ENCODE measurements at places on chromosomes 12 and 14.

- DNase-seq: no peak
These were observed 423.2 kb downstream of the ATP23 start for GRCh38 chr12:58364389-58365086.

DNA sequence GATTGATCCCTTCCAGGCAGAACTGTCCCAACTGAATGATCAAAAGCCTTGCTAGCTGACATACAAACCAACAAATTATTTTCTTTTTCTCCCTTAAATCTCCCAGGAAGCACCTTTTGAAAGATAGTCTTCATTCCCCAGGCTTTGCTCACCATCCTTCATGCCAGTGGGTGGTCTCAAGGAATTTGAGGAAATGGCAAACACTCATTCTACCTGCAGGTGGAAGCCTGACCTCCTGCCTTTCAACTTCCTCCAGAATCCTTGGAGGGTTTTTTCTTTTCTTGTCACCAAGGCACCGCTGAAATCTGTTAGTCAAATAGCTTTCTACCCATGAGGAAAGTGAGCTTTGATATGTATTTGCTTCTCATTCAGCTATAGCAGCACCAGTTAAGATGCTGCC lies 128.5 kb downstream of the WIF1 start:
- DNase-seq: no peak

DNA sequence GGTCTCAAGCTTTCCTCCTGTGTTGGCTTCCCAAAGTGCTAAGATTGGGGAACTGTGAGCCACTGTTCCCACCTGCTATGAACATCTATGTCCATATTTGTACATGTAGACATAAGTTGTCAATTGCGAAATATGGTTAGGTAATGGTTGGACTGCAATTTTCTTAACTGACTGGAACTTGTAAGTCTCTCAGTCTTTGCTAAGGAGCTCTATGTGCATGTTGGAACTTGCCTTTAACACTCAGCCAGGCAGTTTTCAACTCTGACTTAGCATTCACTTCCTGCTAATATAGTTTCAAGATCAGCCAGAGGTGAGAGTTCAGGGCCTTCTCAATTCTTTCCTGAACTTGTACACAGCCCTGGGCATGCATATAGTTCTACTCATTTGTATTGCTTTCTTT lies 44.5 kb upstream of the EEA1 start:
- peak; percentile 19 for DNase-seq

GRCh38 chr12:44370982-44371381 lies 505.1 kb downstream of the NELL2 start:
- DNase-seq: no peak

GRCh38 chr12:8014836-8015235 lies 17.7 kb upstream of the FOXJ2 start:
- DNase-seq: no peak

DNA sequence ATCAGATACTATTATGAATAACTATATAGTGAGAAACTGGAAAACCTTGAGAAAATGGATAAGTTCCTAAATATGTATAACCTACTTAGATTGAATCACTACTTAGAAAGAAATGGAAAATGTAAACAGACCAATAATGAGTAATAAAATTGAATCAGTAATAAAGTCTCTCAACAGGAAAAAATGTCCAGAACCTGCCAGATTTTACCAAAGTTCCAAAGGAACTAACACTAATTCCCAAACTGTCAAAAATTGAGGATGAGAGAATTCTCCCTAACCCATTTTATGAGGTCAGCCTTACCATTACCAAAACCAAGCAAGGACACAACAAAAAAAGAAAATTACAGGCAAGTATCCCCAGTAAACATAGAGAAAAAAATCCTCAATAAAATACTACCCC lies 272.0 kb downstream of the RPAP3 start:
- no peak for DNase-seq

- peak; percentile 38 for DNase-seq
These were observed 380.4 kb upstream of the DDHD1 start for GRCh38 chr14:53533384-53533970.

DNA sequence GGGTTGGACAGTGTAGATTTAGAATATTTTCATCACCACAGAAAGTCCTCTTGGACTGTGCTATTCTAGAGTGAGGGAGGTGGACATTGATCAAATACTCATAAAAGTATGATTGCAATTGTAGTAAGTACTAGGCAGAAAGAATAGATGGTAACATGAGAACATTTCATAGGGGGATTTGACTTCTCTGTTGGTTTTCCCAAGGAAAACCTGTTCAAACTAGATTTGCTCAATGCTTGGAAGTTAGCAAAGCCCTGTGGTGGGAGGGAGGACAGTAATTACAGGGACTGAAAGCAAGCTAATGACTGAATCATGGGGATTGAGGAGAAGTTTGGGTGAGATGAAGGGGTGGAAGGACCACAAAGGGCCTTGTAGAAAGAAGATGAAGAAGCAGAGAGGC lies 24.4 kb upstream of the EID3 start:
- no peak for DNase-seq

- no peak for DNase-seq
These were observed 29.1 kb downstream of the SOCS2 start for GRCh38 chr12:93601591-93601990.

DNA sequence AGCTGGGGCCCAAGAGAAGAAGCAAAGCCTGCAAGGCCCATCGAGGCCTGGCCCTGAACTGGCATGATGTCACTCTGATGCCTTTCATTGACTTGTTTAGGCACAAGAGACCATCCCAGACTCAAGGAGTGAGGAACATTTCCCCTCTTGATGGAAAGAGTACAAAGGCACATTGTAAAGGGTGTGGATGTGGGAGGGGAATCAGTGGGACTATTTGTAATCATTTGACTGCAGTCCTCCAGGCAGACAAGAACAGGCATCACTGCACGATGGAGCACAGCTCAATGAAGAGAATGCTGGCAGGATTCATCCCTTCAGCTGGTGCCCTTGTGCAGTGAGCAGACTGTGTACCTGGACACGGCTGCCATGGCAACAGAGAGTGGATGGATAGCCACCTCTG lies 87.9 kb downstream of the LGMN start:
- no peak for DNase-seq

- peak; percentile 32 for DNase-seq
These were observed 8.9 kb downstream of the VAMP1 start for GRCh38 chr12:6461401-6462233.

- DNase-seq: no peak
These were observed 50.7 kb downstream of the A2M start for GRCh38 chr12:9064815-9065606.

DNA sequence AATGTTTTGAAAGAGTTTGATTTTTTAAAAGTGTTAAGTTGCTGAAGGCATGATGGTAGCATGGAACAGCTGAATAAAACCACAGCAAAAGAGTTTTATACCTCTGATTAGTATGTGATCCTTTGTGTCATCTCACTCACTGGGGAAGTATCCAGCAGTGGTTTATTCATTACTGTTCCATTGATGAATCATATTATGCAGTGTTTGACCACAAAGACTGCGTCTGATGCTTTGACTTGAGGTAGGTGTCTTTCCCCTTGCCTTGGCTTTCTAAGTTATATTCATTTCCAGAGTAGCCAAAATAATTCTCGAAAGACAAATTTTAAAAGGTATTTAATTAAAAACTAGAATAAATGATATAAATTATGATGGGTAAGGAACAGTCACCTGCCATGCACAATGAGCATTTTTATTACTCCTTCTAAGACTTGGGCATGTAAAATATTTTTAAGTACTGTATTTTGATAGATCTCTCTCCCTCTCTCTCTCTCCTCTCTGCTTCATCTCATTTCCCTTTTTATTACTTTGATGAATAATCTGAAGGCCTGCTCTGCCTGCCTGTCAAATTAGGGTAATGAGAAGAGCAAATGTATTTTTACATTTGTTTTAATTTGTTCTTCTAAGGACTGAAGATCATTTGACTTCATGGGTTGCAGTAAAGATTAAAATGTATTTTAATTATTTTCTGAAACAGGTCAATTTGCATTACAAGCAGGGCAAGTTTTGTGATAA lies 164.9 kb downstream of the NAV3 start:
- no peak for DNase-seq

- no peak for DNase-seq
These were observed 11.5 kb upstream of the PRKAG1 start for GRCh38 chr12:49030119-49030518.

DNA sequence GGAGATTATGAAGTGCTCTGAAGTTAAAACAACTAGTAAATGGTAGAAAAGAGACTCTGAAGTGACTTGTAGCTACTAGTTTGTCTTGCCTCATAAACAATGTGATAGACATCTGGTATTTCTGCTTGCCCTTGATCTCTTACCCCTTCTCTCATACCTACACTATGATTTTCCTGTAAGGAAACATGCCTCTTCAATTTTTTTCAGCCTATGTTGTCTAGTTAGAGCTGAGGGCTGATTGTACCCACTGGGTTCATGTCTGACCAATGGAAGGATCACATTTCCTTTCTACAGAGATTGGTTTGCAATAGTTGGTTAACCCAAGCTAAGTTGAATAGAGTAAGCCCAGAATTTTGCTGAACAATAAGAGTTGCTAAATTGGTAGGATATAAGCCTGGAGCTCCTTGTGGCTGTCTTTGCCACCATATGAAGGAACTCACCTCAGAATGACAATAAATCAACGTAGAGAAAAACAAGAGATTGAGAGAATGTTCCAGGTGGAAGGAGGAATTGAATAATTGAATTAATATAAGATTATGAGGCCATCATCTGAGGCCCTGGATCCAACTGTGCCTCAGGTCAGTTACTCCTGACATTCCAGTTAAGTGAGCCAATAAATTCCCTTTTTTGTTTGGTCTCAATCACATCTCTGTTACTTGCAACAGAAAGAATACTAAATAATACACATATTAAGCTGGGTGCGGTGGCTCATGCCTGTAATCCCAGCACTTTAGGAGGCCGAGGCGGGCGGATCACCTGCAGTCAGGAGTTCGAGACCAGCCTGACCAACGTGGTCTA lies 346.4 kb downstream of the ZFP36L1 start:
- DNase-seq: no peak

- DNase-seq: no peak
These were observed 6.5 kb downstream of the TMBIM4 start for GRCh38 chr12:66163289-66163688.

DNA sequence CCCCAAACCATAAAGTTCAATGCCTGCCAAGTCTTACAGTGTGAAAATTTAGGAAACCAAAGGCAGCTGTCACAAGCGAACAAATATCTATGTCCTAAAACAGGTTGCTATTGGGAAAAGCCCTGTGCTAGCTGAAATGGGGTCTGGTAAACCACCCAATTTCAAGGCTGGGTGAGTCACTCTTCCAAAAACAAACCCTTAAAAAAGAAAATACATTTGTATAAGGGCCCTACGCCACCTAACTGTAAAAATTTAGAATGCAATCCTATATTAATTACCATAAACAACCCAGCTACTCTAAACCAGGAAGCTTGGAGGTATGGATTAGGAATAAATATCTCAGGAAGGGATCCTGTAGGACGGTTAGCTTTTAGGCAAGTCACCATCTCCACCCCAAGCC lies 32.1 kb downstream of the PRMT8 start:
- peak; percentile 9 for DNase-seq

DNA sequence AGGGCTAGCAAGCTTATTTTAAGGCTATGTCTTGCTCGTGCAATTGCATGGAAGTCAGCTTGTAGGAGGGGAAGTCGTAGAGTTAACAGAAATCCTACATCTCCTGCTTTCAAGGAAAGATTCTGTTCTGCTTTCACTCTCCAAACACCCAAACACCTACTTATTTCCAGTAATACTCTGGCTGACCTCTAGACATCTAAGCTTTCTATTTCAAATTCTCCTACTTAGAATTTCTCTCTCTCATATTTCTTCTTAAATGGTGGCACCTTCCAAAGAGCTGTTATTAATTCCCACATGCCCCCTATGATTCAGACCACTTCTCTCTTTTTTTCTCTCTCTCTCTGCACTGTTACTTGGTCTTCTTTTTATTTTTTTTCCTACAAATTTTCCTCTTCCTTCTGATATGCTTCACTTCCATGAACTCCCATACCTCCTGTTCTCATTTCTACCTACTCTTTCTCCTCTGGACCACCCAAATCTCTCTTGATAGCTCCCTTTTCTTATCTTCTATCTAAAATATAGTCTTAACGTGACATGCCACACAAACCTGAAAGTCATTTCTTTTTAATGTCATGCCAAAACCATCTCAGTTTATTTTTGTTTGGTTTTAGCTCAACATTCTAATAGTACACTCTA lies 90.8 kb downstream of the RPS6KA5 start:
- peak; percentile 71 for DNase-seq

- no peak for DNase-seq
These were observed 66.0 kb upstream of the C12orf71 start for GRCh38 chr12:27148373-27148772.

DNA sequence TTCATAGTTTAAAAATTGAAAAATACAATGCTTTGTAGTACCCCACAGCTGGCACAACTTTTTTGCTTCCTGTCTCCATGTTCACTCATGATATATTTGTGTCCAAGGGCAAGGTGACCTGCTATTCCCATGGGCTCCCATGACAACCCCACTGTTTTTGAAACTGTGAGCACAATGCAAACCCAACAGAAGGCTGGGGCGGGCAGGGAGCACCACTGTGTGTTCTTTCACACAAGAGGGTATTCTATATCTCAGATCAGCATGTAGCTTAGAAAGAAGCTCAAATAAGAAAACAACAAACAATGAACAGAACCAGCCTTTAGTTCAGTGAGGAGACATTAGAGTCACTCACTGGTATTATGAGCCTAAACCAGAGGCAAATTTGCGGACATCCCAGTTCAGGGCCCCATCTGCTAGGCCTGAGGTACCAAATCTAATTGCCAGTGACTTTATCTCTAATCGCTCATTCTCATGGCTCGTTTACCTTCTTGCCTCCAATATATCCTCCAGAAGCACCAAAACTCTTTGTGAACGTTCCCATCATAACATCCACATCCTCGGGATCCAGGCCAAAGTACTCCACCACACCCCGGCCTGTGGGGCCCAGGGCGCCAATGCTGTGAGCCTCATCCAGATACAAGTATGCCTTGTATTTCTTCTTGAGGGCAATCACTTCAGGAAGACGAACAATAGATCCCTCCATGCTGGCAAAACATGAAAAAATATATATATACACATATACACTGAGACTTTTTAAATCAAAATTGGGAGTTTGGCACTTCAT lies 56.4 kb upstream of the ISM2 start:
- DNase-seq: peak; percentile 29

GRCh38 chr14:65949711-65950516 lies 536.3 kb upstream of the CCDC196 start:
- DNase-seq: peak; percentile 53

GRCh38 chr14:68322940-68323620 lies 469.8 kb downstream of the ZFP36L1 start:
- DNase-seq: no peak

DNA sequence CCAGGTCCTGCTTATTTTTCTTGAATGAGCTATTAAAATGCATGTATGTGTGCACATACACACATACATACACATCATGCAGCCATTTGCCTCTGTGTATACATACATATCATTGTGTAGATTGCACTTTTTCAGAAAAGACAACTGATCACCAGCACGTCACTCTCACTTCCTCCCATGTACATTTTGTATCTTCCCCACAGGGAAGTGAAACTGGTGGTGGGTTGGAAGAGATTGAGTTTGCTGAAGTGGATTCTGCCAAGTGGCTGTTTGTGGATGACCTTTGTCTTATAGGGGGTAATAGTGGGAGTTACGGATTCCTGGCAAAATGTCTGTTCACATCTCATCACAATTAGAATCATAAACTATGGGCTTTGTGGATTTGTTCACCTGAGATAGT lies 448.6 kb downstream of the RAD51B start:
- DNase-seq: no peak
